ENCODE measurements at places on chromosomes 3 and 15. TPM values are rescaled to one million over a fixed set of nuclear protein-coding genes. Genes with fewer than 3 reads are reported as not detected.

- no peaks in the 10 kb centered on the region for H3K36me3 ChIP-seq
- no peak overlapping the region for H3K27ac ChIP-seq
- H3K27me3 ChIP-seq = no peaks in the 10 kb centered on the region
- H3K4me3 ChIP-seq = no peak overlapping the region
These were observed 117.0 kb downstream of the SATB1 start for GRCh38 chr3:18308096-18308650.

DNA sequence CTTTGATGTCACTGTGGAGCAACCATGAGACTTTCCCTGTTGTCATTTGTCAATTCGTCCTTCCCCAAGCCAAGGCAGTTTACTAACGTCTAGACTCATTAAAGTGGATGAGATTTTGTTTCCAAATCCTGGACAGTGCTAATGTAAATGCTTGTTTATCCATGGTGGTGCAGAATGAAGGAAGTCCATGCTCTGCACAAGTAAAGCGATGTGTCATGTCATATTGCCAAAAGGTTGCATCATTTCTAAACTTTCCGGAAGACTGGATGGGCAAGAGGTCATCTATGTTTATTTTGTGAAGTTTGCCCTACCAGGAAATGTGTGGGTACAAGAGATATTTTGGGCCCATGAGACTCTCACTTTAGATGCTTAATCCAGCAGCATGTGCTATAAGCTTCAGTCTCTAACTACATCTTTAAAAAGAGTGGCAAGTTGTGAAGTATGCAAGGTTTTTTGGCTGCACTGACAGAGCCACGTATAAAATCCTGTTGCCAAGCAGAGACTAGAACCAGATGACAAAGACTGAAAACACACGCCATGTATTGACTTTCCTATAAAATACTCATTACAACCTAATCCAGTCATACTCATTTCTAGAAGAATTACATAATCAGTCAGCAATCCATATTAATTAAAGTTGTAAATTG lies 72.1 kb upstream of the FNDC3B start:
- no peak for DNase-seq
- no peak overlapping the region for H3K27ac ChIP-seq
- H3K27me3 ChIP-seq = no peaks in the 10 kb centered on the region
- H3K4me1 ChIP-seq = no peaks in the 10 kb centered on the region
- no peak overlapping the region for H3K4me3 ChIP-seq

DNA sequence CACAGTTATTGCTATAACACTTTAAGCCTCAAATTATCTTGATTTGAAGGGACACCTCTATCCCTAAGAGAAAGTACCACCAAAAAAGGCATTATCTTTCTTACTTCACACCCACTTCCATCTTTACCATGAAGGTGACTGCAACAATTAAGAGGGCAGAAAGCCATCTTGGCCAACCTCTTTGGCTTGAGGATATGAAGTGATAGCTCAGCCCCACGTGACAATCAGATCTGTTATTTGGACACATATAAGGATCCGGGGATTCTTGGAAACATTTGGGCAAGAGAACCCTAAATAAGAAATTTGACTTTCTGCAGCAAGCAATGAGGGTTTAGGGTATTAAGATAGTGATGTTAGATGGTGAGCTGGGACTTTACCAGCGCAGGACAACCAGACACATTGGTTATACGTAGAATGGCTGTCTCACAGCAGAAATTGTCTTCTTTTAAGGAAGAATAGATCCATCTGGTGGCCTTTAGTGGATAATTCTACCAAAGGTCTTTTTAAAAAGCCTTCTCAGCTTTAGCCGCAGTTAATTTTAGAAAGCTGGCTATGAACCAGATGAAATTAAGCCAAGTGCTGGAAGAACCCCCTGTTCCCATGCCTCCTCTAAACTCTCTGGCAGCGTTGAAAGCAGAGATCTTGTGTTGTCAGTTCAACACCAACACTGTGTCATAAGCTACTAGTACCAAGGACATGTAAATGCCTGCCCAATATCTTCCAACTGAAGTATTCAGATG lies 12.3 kb downstream of the HCLS1 start:
- H3K4me3 ChIP-seq = no peak overlapping the region
- no peak for DNase-seq
- peaks cover 26% of the 10 kb centered on the region for H3K4me1 ChIP-seq
- no peaks in the 10 kb centered on the region for H3K27me3 ChIP-seq

Gene GRM2
- 2.4 TPM for total RNA-seq
